ENCODE measurements at places on chromosomes 2 and 18.

GRCh38 chr2:146108993-146109392 is 1589.1 kb upstream of the ZEB2 start:
- DNase-seq, result no peak

DNA sequence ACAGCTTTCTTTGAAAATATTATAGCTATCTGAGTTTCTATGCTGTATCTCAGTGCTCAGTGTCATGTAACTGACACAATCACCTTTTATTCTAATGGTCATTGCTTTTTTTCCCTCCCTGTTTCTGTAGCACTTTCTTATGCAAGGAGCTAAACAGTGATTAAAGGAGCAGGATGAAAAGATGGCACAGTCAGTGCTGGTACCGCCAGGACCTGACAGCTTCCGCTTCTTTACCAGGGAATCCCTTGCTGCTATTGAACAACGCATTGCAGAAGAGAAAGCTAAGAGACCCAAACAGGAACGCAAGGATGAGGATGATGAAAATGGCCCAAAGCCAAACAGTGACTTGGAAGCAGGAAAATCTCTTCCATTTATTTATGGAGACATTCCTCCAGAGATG is 56.4 kb downstream of the SCN2A start:
- no peak for DNase-seq

- no peak for DNase-seq
Measured at GRCh38 chr18:39302481-39302880, 1736.9 kb upstream of the CELF4 start.

GRCh38 chr2:103121106-103121505 is 359.3 kb downstream of the TMEM182 start:
- DNase-seq, result no peak

DNA sequence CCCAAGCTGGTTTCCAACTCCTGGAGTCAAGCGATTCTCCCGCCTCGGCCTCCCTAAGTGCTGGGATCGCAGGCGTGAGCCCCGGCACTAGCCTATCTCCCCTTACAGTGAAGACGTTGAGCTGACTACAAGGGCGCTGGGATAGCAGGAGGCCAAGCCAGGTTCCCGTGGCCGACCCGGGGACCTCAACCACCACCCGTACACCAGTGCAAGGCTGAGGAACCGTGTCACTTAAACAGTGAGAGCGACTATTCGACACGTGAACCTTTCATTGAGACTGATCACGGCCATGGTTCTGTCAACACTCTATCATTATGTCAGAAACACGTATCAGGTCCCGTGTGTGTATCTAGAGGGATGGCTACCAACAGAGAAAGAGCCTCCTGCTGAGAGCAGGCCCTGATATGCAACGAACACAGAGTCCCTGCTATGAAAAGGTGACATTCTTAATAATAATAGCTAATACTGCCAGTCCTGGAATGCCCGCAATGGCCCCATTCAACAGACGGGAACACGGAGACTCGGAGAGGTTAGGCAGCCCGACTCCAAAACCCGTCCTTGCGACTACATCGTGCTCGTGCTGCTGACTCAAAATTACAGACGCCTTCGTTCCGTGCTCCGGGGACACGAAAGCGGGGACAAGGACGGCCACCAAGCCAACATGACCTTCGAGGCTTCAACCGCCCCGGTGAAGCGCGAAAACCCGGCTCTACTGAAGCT is 833 bp downstream of the AFG3L2 start:
- DNase-seq, result peak; percentile 38

Measured in activated naive CD8-positive, alpha-beta T cell treated with anti-CD3 and anti-CD28 coated beads, Interleukin-2, amount 10 ng/mL, durations not matched to agents 7 days and 5 days (primary cell).